RPMI7951 (cell line): ENCODE measurements at places on chromosomes 6 and 20.
A peak's percentile ranks its signal among the peaks of the same experiment; 100 is the strongest.

GRCh38 chr6:136425793-136426192 is 124.4 kb downstream of the MAP7 start:
- no peak for DNase-seq

- no peak for DNase-seq
Measured at GRCh38 chr6:56093776-56094175, 153.6 kb downstream of the COL21A1 start.

GRCh38 chr6:43258807-43259686 is 15.8 kb downstream of the TTBK1 start:
- DNase-seq, result no peak

- DNase-seq, result no peak
Measured at GRCh38 chr6:132192631-132193030, 208.6 kb downstream of the MOXD1 start.

GRCh38 chr20:64082126-64082731 is 2.0 kb downstream of the LKAAEAR1 start:
- DNase-seq, result no peak

- DNase-seq, result no peak
Measured at GRCh38 chr6:146883640-146884531, 285.1 kb downstream of the ADGB start.

DNA sequence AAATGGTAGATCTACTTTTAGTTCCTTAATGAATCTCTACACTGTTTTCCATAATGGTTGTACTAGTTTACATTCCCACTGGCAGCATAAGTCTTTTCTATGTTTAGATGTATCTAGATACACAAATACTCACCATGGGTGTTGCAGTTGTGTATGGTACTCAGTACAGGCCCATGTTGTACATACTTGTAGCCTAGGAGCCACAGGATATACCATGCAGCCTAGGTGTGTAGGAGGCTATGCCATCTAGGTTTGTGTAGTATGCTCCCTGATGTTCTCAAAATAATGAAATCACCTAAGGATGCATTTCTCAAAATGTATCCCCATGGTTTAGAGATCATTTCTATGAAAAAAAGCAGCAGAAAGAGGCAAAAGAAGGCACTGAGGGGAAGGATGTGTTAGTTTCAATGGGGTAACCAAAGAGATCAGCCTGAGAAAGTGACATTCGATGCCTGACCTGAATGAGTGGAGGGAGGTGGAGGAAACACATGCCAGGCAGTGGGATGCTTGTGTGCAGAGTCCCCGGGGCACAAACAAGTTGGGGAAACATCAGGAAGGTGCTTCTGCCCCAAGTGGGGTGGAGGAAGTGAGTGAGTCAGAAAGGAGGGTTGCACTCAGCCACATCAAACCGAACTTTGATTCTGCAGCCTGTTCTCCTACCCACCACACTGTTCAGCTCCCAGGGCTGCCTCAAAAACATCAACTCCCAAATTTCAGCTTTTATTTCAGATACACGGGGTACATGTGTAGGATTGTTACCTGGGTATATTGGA is 191.2 kb downstream of the ZNF217 start:
- no peak for DNase-seq

DNA sequence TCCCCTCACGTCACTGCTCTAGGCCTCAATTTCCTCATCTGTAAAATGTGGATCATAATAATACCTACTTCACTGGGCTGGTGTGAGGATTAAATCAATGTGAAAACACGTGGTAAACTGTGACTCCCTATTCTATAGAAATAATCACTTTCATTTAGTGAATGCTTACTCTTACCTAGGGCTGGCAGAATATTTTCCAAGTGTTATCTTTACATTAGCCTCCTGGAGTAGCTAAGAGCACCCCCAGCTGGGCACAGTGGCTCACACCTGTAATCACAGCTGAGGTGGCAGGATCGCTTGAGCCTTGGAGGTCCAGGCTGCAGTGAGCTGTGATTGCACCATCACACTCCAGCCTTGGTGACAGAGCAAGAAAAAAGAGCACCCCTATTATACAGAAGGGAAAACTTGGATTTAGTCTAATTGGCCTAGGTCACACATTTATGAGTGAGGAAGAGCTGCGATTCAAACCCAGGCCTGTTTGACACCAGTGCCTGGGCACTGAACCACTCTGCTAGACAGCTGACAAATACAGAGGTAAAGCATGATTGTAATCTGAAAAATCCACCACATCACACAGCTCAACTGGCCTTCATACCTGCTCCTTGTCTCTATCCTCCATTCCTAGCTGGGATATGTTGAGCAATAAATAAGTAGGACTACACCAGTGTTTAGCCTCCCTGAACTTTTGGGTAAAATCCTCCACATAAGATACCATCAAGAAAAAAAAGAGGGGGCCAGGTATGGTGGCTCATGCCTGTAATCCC is 1.4 kb upstream of the SNTA1 start:
- DNase-seq, result peak; percentile 43

GRCh38 chr6:33163540-33163939 is 28.7 kb downstream of the COL11A2 start:
- no peak for DNase-seq

DNA sequence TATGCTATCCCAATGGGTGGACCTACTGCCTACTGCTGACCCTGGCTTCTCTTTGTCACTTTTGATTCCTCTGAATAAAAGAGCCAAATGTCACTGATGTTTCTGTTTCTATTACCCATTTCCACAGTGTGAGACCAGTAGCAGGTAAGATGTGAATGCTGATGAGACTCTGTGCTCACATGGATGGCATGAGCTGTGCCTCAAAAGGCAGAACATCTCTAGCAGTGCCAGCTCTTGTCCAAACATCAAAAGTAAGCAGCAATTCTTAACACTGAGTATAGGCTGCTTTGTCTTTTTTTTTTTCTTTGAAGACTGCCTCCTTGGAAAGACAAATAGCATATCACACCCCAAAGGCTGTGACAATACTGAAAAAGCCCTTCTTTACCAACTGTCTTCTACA is 459.2 kb upstream of the RUNX2 start:
- DNase-seq, result no peak
